ENCODE measurements at places on chromosomes 7 and 10.

GRCh38 chr7:138278601-138279000 lies 181.5 kb upstream of the TRIM24 start:
- no peak for DNase-seq

GRCh38 chr7:94351703-94352102 lies 43.0 kb upstream of the COL1A2 start:
- DNase-seq: no peak

GRCh38 chr10:59808896-59809643 lies 55.8 kb upstream of the MRLN start:
- DNase-seq: peak; percentile 6

DNA sequence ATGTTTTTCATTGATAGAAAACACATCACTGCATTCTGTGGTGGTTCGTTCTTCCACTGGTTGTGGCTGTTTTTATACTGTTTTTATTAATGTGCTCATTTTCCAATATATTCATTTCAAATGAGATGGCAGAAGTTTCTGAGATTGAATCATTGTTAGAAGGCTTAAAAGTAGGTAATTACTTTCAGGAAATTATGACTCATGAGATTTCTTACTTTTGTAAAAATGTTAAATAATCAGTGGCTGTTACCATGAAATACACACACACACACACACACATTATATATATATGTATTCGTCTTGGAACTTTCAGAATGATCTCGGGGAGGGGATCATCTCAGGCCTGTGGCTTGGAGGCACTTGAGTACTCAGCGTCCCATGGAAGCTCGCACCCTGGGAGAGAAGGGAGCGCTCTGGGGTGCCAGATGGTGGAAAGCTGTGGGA lies 66.1 kb downstream of the ZMYND11 start:
- DNase-seq: peak; percentile 58

DNA sequence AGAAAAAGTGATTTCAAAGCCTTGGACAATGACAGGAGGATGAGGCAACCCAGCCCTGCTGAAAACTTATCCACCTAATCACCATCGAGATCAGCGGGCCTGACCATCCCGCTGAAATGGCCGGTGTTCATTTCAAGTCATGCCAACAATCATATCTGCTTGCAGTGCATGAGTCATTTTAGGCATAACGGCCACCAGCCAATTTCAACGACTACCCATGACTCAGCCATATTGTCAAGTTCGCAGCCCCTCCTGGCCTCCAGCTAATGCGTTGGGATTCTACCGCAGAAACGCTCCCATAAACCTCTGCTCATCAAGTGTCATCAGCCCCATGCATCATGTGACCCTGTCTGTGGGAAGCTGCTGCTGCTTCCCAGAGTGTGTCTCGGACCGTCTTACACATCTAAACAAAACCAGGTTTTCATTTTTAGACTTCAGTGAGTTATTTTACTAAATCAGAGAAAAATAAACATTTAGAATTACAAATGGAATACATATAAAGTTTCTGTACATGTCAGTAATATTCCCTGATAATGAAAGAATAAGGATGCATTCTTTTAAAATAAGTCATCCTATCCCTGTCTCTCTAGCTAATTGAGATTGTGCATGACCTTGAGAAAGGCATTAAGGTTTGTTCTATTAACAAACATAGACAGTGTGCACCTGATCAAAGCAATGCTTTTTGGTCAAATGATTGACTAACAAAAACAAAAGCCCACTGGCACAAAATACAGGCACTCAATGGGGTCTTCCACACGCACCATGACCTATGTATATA lies 188.9 kb downstream of the ADAM12 start:
- DNase-seq: peak; percentile 87

- no peak for DNase-seq
These were observed 30.4 kb upstream of the PPP2R2D start for GRCh38 chr10:131870411-131870810.

GRCh38 chr10:36171556-36171952 lies 529.5 kb upstream of the FZD8 start:
- DNase-seq: no peak

- DNase-seq: no peak
These were observed 26.9 kb downstream of the SFXN4 start for GRCh38 chr10:119138346-119139306.

GRCh38 chr10:97729014-97729413 lies 7.9 kb upstream of the ZFYVE27 start:
- DNase-seq: no peak

DNA sequence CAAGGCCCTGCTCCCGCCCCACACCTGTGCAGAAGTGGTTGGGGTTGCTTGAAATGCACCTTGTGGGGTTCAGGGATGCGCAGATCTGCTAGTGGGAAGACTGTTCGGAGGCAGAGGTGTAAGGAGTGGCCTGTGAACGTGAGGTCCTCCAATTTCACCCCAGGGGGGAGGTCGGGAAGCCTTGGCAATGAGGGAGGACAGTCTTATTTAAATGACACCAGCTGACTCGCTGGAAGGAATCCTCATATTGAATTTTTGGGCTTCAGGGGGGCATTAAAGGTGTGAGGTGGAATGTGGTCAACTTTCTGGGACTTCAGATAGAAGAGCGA lies 218.8 kb upstream of the CELF2 start:
- DNase-seq: no peak

DNA sequence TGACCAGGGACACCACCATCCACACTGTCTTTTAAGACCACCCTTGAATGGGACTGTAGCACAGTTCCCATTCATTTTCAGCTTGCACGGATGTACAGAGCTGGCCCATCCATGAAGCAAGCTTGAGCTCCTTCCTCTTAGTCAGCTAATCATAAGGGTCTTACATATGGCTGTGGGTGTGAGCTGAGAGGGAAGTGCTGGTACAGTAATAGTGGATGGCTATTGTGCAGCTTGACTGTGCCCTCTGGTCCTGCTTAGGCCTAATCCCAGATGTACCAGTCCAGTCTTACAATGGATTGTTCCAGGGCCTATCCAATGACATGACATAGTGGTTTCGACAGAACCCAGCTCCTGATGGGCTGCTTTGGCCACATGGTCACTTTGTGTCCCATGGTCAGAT lies 96.9 kb upstream of the ZNF438 start:
- no peak for DNase-seq

GRCh38 chr7:122975341-122975740 lies 20.2 kb downstream of the TAS2R16 start:
- no peak for DNase-seq

- DNase-seq: no peak
These were observed 654 bp downstream of the MUC3A start for GRCh38 chr7:100949933-100950443.

- no peak for DNase-seq
These were observed 20.7 kb downstream of the FAM241B start for GRCh38 chr10:69650589-69651261.

- no peak for DNase-seq
These were observed 259.1 kb upstream of the MKLN1 start for GRCh38 chr7:131068604-131069021.

GRCh38 chr7:148172920-148173319 lies 417.6 kb upstream of the C7orf33 start:
- no peak for DNase-seq

DNA sequence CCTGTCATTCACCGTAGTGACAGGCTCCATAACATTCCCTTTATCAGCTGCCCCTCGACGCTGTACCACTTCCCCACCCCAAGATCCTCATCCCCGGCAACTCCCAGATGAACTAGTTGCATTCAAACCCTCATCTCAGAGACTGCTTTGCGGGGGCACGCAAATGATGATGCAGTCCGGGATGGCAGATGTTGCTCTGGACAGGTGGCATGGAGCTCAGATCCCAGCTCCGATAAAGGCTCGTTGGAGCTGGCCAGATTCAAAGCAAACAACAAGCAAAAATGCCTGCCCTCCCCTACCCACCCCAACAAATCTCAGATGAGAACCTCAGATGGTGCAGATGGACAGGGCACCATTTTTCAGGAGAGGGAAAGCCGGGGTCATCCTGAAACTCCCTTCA lies 46.7 kb downstream of the CARD11 start:
- DNase-seq: no peak

DNA sequence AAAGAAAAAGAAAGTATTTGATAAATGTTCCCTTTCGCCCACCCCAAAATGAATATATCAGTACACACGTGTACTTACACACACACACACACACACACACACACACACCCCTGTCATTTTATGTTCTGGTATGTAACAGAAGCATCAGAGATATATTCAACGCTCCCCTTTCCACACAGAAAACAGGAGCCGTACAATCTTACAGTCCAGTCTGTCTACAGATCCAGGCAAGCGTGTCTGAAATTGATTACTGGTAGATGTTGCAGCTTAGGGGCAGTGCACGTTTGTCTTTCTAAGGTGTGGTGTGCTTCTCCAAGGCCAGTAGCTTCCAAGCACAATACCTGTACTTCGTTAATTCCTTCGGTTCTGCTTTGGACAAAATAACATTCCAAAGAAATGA lies 143.7 kb upstream of the RNF32 start:
- DNase-seq: no peak

GRCh38 chr10:60384708-60385398 lies 4.8 kb downstream of the ANK3 start:
- peak; percentile 99 for DNase-seq

- DNase-seq: no peak
These were observed 49.9 kb upstream of the CAMK2B start for GRCh38 chr7:44375236-44375699.

DNA sequence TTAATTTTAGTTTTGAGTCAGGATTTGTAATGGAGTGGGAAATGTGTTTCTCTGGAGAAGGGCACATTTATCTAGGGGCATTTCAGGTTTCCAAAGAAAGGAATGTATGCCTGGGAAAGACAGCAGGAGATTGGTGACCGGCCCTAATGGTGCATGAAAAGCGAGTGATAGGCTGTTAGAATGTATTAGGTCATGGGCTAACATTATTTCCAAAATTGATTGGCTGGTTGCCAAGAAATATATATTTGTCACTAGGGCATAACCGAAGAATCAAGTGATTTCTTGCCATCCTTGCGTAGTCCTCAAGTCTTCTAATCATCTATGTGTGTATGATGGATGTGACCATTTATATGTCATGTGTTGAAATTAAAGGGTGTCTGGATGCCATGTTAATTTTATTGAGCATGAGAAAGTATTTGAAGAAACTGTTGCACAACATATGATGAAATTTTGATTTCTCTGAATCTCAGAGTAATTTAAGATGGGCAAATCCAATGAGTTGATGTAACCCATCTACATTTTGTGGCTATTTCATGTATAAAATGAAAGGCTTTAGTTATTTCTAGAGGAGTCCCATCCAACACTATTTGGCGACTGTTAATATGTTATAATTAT lies 248.4 kb downstream of the BMPER start:
- no peak for DNase-seq

DNA sequence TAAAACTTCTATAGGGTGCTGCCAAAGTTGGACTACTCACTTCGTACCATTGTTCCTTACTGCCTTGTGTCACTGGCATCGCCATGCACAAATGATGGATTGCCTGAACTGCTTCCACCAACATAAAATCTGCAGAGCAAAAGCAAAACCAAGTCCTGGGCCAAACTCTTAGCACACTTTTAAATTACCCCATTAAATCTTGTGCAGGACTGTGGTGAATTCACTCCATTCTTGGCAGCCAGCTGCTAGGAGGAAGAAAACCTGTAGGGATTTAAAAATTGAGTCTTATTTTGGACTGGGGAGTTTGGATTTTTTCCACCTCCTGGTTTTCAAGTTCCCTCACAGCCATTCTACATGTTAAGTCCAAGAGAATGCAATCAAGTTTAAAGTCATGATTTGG lies 646.9 kb downstream of the SORCS3 start:
- DNase-seq: no peak

GRCh38 chr7:157516911-157517781 lies 180.3 kb downstream of the DNAJB6 start:
- DNase-seq: no peak

DNA sequence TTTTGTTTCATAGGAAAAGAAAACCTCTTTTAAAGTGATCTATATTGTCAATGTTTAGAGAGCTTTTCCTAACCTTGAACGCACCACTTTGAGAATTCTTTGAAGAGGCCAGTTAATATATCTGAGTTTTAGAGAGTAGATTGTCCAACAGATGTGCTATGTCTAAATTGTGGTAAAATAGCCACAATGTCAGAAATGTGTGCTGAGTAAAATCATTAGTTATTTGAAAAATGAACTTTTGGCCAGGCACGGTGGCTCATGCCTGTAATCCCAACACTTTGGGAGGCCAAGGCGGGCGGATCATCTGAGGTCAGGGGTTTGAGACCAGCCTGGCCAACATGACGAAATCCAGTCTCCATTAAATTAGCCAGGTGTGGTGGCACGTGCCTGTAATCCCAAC lies 61.6 kb upstream of the KIAA1217 start:
- DNase-seq: no peak

- DNase-seq: peak; percentile 49
These were observed 130.1 kb downstream of the RGS10 start for GRCh38 chr10:119412244-119413092.

- DNase-seq: no peak
These were observed 7.4 kb downstream of the SH3PXD2A start for GRCh38 chr10:103847909-103848468.

- DNase-seq: peak; percentile 31
These were observed 50.0 kb upstream of the EMX2 start for GRCh38 chr10:117492504-117492903.

DNA sequence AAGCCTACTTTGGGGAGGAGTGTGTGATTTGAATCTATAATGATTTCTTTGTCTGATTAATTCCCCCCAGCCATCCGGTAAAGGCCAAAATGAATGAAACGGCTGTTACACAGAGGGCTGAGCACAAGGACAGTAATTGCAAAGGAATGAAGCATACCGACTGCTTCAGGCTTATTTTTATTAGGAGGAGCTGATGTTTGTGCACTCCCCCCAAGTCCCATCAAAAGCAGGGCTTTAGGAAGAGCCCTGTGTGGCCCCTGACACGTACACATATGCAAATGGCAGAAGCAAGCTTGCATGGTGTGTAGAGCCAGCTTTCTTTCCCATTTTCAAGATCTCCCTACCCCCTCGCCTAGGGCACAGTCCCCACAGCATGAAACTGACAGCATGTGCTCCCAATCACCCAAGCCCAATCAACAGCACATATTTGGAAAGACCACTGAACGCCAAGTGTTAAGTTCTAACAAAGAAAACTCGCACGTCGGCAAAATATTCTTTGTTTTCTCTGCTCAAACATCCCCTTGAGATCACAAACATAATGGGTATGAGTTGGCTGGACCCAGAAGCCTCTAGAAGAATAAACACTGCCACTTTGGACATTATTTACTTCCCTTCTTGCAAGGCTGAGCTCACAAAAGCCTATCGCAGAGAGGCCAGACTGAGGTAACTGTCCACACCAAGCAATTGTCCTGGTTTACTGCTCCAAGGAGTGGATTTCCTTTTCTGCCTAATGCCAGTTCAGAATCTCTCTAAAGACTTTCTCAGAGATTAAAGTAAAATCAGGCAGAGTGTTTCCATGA lies 143.0 kb downstream of the CUBN start:
- peak; percentile 92 for DNase-seq

All from fibroblast of skin of left quadriceps (primary cell).